DMS 273 treated with DMSO at 0.1 percent for 48 hours (cell line): ENCODE measurements at places on chromosomes 3 and 15.

- no peak for DNase-seq
Observed at GRCh38 chr3:11726146-11726545, 82.4 kb upstream of the VGLL4 start.

DNA sequence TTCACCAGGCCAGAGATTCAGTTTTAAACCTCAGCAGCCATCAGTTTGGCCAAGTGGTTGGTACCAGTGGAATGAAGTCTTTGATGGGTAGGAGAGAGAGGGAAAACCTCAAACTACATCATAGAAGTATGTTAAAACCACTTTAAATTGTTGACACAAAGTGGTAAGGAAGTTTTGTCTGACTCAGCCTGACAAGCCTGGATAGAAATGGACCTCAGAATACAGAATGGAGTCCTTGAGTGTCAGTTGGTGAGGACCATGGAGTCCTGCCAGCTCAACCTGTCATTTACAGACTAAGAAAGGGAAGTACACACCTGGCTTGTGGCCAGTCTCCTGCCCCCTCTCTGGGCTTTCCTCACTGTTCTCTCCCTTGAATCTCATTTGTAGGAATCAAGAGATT is 12.1 kb downstream of the EAF1 start:
- no peak for DNase-seq

- DNase-seq, result no peak
Observed at GRCh38 chr3:150407051-150407807, 869 bp upstream of the TSC22D2 start.

DNA sequence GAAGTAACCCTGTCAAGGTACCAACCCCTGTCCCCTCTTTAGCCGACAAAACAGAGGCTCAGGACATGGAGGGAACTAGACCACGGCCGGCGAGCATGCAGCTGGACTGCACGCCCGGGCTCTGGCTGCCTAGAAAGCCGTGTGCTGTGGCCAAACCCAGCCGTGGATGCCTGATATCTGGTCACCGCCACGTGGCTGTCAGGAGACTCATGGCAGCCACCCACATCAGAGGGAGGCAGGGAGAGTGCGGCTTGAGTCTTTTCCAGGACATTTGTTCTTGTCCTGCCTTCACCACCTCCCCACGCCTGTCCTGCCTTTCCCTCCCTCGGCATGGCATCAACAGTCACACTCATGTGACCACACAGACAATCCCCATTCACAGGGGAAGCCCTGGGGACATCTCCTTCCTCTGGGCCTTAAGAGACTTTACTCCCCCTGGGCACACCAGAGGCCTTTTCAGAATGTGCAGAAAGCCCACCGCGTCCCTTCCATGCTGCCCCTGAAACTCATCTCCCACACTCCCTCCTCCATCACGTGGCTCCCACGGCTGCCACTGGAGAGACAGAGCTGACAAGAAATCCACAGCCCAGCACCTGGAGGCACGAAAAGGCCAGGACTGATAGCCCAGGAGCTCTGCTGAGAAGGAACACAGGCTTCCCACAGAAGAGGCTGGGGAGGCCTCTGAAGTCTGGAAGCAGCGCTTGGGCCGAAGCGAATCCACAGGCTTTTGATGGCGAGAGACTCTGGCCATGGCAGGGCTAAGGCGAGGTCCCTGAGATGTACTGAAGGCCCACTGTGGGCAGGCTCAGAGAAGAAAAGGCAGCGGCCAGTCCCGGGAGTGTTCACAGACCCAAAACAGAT is 71.2 kb upstream of the IQSEC1 start:
- no peak for DNase-seq

- DNase-seq, result no peak
Observed at GRCh38 chr3:71517271-71517791, 66.2 kb downstream of the FOXP1 start.

- DNase-seq, result no peak
Observed at GRCh38 chr3:178455226-178455625, 81.0 kb upstream of the KCNMB2 start.

DNA sequence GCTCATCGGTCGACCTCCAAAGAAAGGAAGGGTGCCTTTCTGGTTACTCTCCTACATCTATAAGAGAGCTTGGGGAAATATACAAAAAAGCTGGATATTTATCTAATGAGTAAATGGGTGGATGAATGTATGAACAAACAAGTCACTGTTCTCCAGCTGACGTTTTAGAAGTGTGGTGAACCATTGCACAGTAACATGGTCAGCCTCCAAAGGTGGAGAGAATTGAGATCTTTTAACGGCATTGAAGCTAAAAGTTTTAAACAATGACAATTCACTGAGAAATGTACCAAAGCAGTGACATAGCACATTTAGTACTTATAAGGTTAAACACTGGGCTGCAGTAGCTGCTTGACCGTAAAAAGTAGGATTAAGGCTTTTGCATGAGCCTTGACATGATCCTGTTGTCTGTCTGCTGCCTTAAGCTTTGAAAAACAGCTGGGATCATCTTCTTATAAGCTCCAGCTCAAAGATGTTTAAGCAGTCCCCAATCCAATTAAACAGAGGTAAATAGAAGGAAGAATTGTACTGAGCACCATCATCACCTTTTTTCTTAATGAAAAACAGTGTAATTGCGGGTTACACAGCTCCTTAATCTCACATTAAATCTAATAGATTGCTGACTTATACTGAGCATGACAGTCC is 222.9 kb downstream of the WDR72 start:
- DNase-seq, result no peak

DNA sequence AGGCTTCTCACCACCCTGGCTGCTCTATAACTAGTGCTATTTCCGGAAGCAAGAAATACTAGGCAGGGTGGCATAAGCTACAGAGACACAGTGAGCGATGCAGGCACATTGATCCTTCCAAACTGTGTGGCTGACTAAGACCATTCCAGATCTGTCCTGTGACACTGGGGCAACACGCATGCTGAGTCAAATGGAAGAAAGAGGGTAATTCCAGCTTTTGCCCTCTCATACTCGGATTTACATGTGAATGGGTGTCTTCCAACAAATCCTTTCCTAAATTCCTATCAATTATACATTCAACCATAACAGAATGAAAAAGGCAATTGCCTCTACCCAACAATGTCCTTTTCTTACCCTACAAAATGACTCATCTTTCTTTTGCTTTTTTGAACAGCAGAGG is 5.1 kb downstream of the FSIP1 start:
- DNase-seq, result no peak

GRCh38 chr3:184045995-184046394 is 6.9 kb upstream of the HTR3C start:
- DNase-seq, result no peak

GRCh38 chr3:178320456-178321351 is 215.5 kb upstream of the KCNMB2 start:
- peak; percentile 78 for DNase-seq

GRCh38 chr3:9864200-9864927 is 15.7 kb downstream of the CIDEC start:
- peak; percentile 16 for DNase-seq

- DNase-seq, result no peak
Observed at GRCh38 chr3:36992806-36993325, at the start of gene EPM2AIP1. EPM2AIP1 (minus strand) TSS chr3:36993131; CDS start chr3:36993077, 54 bp downstream.

DNA sequence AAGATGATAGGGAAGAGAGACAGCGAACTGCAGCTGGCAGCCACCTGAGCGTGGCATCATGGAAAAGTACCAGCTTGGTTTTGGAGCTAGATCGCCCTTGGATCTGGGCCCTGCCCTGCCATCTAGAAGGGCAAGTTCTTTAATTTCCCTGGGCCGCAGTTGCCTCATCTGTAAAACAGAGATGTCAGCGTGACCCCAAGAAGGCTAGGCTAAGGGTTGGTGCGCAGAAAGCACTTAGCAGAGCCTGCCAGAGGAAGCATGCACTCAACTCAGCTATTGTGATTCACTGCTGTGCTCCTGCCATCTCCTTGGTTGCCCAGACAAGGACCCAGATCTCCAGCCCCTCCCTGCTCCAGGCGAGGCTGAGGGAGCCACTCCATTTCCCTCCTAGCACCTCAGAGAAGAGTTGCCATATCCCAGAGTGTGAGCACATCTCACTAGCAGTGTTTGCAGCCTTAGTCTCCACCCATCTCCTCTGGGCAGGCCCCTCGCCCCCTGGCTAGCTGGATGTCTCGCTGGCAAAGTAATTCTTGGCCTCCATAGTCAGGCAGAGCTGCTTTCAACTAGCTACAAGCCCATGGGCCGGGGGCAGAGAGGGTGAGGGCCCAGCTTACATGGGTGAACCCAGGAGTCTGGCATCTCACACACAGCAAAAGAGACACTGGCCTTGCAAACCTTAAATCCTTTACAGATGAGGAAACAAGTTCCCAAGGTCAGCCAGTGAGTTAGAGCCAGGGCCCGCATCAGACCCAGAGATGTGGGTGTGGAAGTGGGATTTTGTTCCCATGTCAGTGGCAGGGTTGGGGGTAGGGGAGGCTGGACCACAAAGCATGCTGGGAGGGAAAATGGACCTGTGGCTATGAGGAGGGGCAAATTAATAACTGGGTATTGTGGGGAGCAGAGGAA is 280.7 kb upstream of the TLE3 start:
- no peak for DNase-seq

GRCh38 chr15:79113831-79114230 is 23.3 kb upstream of the RASGRF1 start:
- no peak for DNase-seq

DNA sequence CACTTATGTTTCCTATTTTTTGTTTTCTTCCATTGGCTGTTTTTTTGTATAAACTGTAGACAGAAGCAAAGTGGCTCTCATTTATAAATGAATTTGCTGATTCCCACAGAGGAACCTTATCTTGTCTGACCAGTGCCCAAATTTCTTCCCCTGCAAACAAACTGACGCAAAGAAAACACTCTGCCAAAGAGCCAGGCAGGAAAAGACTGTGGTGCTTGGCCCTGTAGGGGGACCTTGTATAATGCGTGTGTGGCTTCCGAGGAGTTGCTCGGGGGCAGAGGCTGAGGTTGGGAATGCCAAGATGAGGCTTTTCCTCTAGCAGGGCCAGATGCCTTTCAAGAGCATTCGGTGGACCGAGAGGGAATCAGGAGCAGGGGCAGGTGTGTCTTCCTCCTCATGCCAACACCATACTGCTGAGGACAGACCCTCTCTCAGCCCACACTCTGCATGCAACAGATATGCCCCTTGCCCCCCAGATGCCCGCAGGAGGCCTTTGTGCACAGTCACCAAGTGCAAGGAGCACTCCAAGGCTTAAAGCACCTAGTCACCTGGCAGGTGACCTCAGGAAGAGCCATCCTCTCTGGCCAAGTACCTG is 104.3 kb upstream of the ABHD17C start:
- DNase-seq, result no peak

DNA sequence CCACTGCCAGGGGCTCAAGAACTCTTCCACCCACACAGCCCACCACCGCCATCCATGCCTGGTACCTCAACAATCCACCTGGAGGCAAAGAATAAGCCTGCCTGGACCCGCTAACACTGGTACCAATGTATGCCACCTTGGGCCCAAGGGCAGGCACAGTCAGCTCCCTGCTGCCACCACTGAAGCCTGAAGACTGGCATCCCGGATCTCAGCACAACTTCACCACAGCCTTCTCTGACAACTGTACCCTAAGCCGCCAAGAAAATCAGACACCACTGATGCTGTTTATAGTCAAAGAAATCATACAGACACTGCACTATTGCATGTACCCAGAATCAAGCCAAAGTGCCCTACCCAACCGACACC is 56.3 kb downstream of the IGSF11 start:
- DNase-seq, result no peak

GRCh38 chr15:40736575-40736974 is 18.5 kb downstream of the RMDN3 start:
- DNase-seq, result no peak

- no peak for DNase-seq
Observed at GRCh38 chr3:98764472-98764884, 1.3 kb downstream of the ST3GAL6 start.

- no peak for DNase-seq
Observed at GRCh38 chr3:162597226-162597625, 1100.6 kb downstream of the OTOL1 start.

GRCh38 chr15:68295014-68295805 is 17.7 kb downstream of the FEM1B start:
- DNase-seq, result no peak

- no peak for DNase-seq
Observed at GRCh38 chr15:41417418-41418195, 712 bp downstream of the RTF1 start.

- DNase-seq, result no peak
Observed at GRCh38 chr15:92614301-92614700, 41.3 kb downstream of the FAM174B start.

- DNase-seq, result no peak
Observed at GRCh38 chr3:127207727-127208482, 15.0 kb downstream of the PRR23E start.

DNA sequence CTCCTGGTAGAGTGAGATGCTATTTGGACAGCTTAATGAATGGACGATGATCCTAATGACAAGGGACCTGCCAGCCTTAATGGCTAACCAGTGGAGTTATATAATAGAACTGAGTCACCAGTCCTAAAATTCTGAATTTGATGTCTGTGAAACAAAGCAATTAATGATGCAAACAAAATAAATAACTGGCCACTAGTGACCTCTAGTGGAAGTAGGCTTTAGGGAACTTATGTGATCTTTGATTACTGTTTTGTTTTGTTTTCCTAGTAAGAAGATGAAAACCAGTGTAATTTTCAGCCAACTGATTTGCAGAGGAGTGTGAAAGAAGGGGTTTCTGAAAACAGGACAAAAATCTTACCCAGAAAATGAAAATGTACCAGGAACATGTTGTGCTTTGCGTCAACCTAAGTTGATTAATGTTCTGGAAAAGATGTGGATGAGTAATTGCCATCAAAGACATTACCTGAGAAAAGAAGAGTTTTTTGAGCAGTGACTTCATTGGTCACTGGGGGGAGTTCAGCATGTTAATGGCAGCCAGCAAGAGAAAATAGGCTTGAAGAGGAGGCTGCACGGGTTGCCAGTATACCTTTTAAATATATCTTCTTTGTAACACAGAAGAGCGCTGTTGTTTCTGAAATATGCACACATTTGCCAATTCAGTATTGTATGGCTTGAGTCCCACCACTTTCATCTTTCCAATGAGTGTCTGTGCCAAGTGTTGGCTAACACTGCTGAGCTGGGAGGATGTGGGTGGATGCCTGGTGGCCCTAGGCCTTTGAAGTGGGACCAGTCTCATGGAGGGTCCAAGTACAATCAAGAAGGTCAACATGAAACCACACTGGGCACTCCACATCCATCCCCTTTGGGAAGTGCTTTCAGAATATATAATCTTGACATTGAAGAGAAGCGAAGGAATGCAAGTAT is 9.3 kb downstream of the VEPH1 start:
- DNase-seq, result peak; percentile 28

DNA sequence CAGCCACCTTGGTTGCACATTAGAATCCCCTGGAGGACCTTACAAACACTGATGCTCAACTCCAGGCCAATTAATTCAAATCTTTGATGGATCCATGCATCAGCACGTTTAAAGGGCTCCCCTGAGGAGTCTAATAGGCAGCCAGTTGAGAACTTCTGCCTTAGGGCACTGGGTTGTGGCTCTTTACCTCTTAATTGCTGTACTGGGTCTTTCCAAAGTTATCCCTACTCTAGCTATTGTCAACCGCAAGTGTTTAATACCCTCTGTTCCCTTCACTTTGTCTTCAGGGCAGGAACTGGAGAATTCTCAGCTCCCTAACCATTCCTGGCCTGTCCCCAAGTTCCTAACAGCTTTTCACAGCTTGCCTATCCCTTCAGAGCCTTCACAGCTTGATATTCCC is 15.0 kb upstream of the FAM174B start:
- DNase-seq, result no peak
